ENCODE measurements at places on chromosomes 11 and 22.

GRCh38 chr22:35452351-35452781, 52.4 kb downstream of the MCM5 start:
- DNase-seq = no peak

DNA sequence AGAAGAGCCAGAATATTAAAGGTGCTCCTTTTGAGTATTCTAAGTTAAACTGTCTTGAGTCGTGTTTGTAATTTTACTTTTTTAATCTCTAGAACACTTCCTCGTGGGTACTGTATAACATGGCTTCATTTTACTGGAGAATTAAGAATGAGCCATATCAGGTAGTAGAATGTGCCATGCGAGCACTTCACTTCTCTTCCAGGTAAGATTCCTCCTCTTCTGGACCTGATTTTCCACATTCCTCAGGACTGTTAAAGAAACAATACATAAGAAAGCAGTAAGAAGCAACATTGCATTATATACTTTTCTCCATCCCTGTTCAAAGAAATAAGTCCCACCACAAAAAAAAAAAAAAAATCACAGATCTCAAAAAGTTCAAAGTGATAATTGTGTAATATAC, 37.9 kb downstream of the TTC17 start:
- DNase-seq = no peak

- DNase-seq = no peak
Observed at GRCh38 chr22:36377022-36377631, 10.6 kb downstream of the MYH9 start.

- no peak for DNase-seq
Observed at GRCh38 chr22:19440411-19441195, 6.9 kb downstream of the C22orf39 start.

DNA sequence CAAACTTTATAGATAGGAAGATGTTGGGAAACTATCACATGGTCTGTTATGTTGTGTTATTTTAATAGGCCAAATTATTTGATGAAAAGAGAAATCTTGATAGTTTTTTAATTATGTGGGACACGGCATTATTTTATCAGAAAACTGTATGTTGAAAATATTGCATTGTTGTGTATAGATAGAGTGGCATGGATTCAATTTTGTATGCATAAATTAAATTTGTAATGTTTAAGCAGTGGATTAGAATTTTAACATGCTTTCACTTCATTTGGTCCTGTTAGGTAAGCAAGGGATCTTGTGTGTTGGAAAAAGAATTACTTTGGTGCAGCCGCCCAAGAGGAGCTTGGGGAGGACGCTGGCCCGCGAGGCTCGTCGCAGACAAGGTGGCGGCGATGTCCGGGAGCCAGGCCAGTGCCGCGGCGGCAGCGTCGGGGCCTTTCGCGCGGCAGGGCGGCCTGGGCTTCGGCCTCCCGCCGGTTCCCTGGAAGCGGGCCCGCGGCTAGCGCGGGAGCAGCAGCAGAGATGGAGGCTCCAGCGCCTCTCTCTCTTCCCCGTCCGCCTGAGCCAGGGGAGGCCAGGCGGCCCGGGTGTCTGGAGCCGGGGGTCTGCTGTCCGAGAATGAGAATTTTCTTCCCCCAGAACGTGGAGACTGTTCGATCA, 82.7 kb downstream of the GGT1 start:
- no peak for DNase-seq

DNA sequence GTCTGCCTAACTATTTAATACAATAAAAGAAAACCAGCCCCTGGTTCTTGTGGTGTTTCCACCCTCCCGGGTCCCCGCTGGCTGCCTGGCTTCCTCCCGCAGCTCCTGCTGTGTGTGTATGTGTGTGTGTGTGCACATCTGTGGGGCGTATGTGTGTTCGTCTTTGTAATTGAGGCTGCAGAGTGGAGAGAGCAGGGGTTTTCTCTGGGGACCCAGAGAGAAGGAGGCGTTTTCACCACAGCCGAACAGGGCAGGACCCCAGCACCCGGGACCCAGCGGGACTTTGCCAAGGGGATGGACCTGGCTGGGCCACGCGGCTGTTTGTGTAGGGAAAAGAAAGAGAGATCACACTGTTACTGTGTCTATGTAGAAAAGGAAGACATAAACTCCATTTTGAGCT, 42.7 kb downstream of the IGLL1 start:
- DNase-seq = no peak

DNA sequence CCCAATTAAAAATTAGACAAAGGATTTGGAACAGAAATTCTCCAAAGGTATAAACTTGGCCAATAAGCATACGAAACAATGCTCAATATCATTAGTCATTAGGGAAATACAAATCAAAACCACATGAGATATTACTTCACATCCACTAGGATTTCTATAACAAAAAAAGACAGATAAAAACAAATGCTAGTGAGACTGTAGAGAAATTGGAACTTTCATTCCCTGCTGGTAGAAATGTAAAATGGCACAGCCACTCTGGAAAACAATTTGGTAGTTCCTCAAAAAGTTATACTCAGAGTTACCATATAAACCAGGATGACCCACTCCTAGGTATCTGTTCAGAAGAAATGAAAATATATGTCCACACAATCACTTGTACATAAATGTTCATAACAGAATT, 71.6 kb downstream of the RPL27A start:
- no peak for DNase-seq

- DNase-seq = no peak
Observed at GRCh38 chr11:7612661-7613393, 60.5 kb downstream of the CYB5R2 start.

GRCh38 chr22:45908961-45909360, 68.0 kb downstream of the WNT7B start:
- no peak for DNase-seq

All from stimulated activated CD8-positive, alpha-beta memory T cell treated with anti-CD3 and anti-CD28 coated beads, Interleukin-4, amount 100 ng/mL, for 4 hours (primary cell).